ENCODE measurements at places on chromosomes 1 and 21.

DNA sequence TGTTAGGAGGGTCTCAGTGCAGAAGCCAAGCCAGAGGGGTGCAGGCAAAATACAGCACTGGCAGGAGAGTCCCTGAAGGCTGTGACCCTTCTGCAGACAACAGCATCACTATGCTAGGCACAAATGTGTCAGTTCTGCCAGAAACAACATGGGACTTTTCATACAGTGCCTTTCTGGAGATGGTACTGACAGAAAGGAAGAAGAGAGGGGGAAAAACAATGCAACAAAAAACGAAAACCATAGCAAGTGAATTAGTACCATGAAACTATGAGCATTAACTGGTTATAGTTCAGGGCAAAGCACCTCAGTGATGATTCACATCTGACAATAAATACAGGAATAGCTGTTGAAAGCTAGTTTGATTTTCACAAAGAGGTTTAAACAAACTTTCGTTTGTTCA, 140.8 kb upstream of the NBPF11 start:
- no peak overlapping the region for H3K27ac ChIP-seq
- no peaks in the 10 kb centered on the region for H3K27me3 ChIP-seq
- H3K36me3 ChIP-seq = no peaks in the 10 kb centered on the region
- no peak for DNase-seq

- no peak overlapping the region for H3K27ac ChIP-seq
- H3K4me3 ChIP-seq = no peak overlapping the region
- no peaks in the 10 kb centered on the region for H3K36me3 ChIP-seq
These were observed 40.1 kb downstream of the DSTYK start for GRCh38 chr1:205171369-205171768.

DNA sequence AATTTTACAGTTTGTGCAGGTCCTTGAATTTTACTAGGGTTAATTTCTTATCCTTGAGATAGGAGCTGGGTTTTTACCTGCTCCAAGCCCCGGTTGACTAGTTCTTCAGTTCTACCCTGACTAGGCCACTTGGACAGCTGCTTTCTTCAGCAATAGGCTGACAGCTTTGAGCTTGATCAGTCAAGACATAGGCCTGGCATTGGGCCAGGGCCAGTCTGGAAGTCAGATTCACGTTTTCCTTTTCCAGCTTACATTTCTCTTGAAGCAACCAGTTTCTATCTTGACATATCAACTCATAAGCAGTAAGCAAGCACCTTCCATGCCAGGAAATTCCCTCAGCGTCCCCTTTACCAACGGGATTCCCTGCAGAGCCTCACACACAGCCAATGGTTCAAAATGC, 63.7 kb upstream of the AJAP1 start:
- H3K27ac ChIP-seq = no peak overlapping the region
- no peaks in the 10 kb centered on the region for H3K27me3 ChIP-seq
- DNase-seq = no peak

DNA sequence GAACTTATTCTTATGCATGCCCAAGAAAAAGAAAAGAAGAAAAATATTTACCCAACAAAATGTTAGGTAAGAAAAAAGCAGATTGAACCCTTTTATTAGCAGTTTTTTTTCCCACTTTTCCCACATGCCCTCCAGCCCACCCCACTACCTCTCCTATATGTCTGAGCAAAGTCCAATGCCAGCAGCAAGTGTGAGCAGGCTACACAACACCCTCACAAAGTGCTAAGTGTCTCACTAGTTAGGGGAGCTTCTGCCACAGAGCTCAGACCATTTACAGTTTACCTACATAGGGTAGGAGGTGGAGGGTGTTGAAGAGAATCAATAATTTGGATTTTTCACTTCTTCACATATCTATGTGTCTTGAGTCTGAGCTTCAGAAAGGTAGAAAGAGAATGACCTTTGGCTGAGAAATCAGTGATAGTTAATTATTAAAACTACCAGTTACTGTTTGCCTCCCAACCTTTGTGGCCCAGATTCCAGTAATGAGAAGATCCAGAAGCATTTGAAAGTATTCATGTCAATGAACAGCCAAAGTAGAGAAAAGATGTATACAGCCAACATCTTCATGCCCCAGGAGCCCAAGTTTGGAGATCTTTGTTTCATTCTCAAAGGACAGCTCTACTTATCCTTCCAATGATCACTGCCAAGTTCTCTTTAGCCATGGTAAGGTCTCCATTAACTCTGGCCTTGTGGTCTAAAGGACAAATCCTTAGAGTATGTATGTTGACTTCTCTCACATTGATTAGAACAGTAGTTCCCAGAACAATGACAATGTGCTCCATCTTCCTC, 26.2 kb downstream of the OR10J5 start:
- no peaks in the 10 kb centered on the region for H3K27me3 ChIP-seq
- no peaks in the 10 kb centered on the region for H3K4me1 ChIP-seq
- no peak overlapping the region for H3K27ac ChIP-seq
- DNase-seq = no peak

DNA sequence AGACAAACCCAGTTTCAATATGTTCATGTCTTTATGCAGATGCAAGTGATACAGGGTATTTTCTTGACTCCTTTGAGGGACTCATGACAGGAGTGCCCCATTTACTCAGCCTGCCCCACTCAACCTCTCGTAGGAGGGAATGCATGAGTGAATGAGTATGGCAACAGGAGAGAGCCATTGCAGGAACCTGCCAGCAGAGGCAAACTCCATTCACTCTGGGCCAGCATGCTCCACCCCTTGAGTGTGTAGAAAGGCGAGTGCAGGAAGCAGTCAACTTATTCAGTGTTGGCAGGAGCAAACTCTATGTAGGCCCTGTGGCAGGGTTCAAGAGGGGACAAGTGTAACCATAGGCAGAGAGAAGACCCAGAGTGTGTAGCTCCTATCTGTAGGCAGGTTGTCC, 1526.3 kb downstream of the PLA2G4A start:
- H3K4me1 ChIP-seq = no peaks in the 10 kb centered on the region
- no peak overlapping the region for H3K4me3 ChIP-seq
- DNase-seq = no peak
- no peak overlapping the region for H3K27ac ChIP-seq

- no peak overlapping the region for H3K27ac ChIP-seq
- H3K4me1 ChIP-seq = peaks cover 2% of the 10 kb centered on the region
- H3K4me3 ChIP-seq = no peak overlapping the region
- peak; percentile 74 for DNase-seq
- no peaks in the 10 kb centered on the region for H3K36me3 ChIP-seq
These were observed 27.0 kb downstream of the MFSD2A start for GRCh38 chr1:39981945-39982344.

- no peaks in the 10 kb centered on the region for H3K36me3 ChIP-seq
- no peaks in the 10 kb centered on the region for H3K27me3 ChIP-seq
- no peak overlapping the region for H3K4me3 ChIP-seq
These were observed 120.3 kb upstream of the TMEM51 start for GRCh38 chr1:15033264-15033663.

GRCh38 chr1:245361065-245361464, 206.3 kb downstream of the KIF26B start:
- H3K27ac ChIP-seq = no peak overlapping the region
- no peak overlapping the region for H3K4me3 ChIP-seq
- H3K27me3 ChIP-seq = no peaks in the 10 kb centered on the region
- no peaks in the 10 kb centered on the region for H3K4me1 ChIP-seq
- H3K36me3 ChIP-seq = no peaks in the 10 kb centered on the region
- no peak for DNase-seq

DNA sequence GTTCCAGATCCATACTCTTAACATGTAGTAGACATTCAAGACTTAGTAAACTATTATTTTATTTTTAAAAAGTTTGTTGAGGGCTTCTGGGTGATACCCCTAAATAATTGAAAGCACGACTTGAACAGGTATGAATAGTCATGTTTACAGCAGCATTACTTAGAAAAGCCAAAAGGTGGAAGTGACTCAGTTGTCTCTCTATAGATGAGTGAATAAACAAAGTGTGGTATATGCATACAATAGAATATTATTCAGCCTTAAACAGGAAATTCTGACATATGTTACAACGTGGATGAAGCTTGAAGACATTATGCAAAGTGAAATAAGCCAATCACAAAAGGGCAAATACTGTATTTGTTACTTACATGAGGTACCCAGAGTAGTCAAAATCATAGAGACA, 26.5 kb downstream of the TSNAX start:
- peaks cover 2% of the 10 kb centered on the region for H3K4me1 ChIP-seq
- H3K27me3 ChIP-seq = no peaks in the 10 kb centered on the region
- no peak for DNase-seq
- no peak overlapping the region for H3K27ac ChIP-seq
- H3K36me3 ChIP-seq = no peaks in the 10 kb centered on the region

- H3K4me1 ChIP-seq = peaks cover 1% of the 10 kb centered on the region
- H3K4me3 ChIP-seq = no peak overlapping the region
These were observed 133.3 kb upstream of the SLC44A3 start for GRCh38 chr1:94686882-94687281.

DNA sequence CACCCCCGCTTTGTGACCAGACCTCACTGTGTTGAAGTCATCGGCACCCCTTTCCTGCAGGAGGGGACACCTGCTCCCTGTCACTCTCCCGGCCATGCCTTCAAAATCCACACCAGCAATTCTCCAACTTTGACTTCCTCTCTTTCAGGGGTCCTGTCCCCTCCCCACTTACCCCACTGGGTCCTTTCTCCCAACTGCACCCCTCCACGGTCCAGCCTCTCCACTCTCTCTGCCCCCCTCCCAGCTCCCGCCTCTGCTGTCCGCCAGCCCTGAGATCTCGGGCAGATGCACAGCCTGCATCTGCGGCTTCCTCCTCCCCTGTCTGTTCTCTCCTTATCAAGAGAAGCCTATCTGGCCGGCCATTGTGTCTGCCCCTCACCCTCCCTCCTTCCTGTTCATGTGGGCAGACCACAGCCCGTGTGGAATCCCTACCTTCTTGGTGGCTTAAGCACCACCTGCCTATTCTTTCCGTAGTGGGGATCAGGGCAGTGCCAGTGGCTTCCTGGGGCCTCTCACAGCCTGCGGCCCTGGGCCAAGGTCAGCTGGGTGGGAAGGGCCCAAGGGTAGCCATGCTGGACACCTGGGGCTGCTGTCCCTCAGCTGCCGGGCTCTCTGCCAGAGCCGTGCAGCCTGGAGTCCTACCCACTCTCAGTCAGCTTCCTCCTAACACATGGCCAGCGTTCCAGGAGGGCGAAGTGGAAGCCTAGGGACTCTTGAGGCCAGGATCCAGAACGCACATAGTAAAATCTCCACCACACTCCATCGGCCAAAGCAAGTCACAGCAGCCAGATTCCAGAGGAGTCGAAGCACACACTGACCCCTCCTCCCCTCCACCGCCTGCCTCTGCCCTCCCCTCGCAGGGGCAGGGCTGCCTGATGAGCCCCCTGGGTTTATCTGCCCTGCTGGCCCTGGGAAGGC, 5.1 kb upstream of the HES4 start:
- H3K36me3 ChIP-seq = no peaks in the 10 kb centered on the region
- H3K27me3 ChIP-seq = peaks cover 6% of the 10 kb centered on the region
- peak overlapping the region; percentile 20 for H3K27ac ChIP-seq

DNA sequence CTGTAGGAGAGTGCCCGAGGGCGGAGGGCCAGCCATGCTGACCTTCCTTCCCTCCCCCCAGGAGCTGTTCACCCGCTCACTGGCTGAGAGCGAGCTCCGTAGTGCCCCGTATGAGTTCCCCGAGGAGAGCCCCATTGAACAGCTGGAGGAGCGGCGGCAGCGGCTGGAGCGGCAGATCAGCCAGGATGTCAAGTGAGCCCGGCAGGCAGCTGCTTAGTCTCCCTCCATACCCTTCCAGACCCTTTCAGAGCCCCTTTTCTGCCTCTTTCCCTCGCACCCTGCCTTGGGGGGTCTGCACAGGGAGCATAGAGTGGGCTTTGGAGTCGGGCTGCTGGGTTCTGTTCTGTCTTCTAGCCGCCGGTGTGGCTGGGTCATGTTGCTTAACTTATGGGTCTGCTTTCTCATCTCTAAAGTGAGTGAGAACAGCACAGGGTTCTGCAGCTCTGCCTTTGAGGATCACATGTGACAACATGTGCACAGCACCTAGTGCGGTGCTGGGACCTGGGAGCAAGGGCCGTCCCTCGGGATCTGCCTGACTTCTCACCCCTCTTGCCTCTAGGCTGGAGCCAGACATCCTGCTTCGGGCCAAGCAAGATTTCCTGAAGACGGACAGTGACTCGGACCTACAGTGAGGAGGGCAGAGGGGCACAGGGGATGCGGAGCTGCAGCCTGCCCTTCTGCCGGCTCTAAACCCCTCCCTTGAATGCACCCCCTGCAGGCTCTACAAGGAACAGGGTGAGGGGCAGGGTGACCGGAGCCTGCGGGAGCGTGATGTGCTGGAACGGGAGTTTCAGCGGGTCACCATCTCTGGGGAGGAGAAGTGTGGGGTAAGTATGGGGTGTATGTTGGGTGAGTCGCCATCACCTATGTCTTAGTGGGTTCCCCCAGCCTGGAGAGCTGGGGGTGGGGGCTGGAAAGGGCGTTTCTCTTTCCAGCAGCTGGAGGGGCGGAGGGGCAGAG, 6.2 kb downstream of the AMPD2 start:
- H3K27ac ChIP-seq = no peak overlapping the region
- DNase-seq = no peak
- no peaks in the 10 kb centered on the region for H3K27me3 ChIP-seq
- peaks cover 4% of the 10 kb centered on the region for H3K36me3 ChIP-seq

GRCh38 chr1:151568626-151569088, 28.5 kb downstream of the TUFT1 start:
- H3K27ac ChIP-seq = no peak overlapping the region
- H3K36me3 ChIP-seq = peaks cover 6% of the 10 kb centered on the region
- H3K27me3 ChIP-seq = no peaks in the 10 kb centered on the region
- H3K4me3 ChIP-seq = no peak overlapping the region

GRCh38 chr1:37052120-37052519, 17.8 kb upstream of the GRIK3 start:
- H3K27ac ChIP-seq = no peak overlapping the region
- H3K4me3 ChIP-seq = no peak overlapping the region
- H3K36me3 ChIP-seq = no peaks in the 10 kb centered on the region
- H3K27me3 ChIP-seq = no peaks in the 10 kb centered on the region
- H3K4me1 ChIP-seq = no peaks in the 10 kb centered on the region
- peak; percentile 30 for DNase-seq

DNA sequence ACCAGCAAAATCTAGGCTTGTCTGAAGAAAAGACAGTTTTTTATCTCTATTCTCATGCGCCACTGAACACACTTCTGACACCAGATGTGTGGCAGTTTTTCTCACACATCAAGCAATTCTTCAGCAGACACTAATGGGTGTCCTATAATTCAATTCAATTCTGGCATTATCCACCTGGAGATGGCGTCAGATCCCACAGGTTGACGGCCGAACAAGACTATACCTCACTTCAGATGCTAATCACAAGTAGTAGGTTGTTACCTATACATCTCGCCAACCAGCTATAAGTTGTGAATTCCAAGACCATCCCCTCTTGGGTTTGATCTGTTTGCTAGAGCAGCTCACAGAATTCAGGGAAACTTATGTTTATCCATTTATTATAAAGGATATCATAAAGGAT, 89.9 kb upstream of the ARTN start:
- no peaks in the 10 kb centered on the region for H3K4me1 ChIP-seq
- H3K27ac ChIP-seq = no peak overlapping the region
- no peaks in the 10 kb centered on the region for H3K36me3 ChIP-seq
- DNase-seq = peak; percentile 61
- H3K27me3 ChIP-seq = no peaks in the 10 kb centered on the region

- peak; percentile 62 for DNase-seq
- no peaks in the 10 kb centered on the region for H3K27me3 ChIP-seq
- no peak overlapping the region for H3K27ac ChIP-seq
- no peaks in the 10 kb centered on the region for H3K36me3 ChIP-seq
- peaks cover 5% of the 10 kb centered on the region for H3K4me1 ChIP-seq
These were observed 1.1 kb upstream of the ST6GALNAC3 start for GRCh38 chr1:76073481-76073880.

All from mesendoderm (in vitro differentiated cells).